ENCODE measurements at places on chromosomes 6 and 20.

DNA sequence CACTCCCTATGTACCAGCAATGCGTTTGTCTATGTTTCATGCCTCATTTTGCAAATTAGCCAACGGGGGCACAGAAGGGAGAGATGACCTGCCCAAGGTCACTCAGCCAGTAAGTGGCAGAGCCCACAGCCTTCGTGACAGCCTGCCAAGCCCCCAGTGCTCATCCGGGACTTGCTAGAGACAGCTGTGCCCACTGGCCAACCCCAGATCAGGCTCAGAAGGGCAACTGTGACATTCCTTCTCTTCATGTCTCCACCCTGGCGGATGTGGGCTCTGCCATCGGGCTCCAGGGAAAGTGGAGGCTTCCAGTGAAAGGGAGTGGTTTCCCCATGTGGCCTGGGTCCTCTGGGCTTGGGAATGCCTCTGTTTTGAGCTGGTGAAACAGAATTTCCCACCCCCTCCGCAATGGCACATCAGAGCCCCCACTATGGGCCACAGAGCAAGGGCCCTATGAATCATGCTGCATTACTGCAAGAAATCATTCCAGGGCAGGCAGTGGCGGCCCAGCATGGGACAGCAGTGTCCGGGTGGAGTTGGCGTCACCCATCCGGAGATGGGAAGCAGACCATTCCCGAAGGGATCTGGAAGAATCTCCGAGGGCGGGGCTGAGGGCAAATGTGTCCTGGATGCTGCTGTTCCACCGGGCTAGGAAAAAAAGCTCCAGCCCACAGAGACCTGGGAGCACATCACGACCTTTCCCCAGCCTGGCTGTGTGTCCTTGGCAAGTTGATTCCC is 9.1 kb downstream of the RSPO4 start:
- DNase-seq = no peak

DNA sequence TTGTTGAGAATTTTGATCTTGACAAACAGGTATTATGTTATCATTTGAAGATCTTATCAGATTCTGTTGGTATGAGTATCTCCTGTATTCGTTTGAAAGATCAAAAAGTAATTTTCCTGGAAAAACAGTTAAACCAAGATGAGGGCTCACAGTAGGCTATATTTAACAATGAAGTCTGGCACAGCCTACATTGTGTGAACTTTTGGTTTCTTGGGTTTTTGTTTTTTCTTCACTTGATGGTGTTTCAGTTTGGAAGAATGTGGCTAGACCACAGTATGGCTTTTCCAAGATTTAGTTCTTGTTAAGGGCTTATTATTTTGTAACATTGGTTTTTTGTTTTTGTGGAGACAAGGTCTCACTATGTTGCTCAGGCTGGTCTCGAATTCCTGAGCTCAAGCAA is 306.4 kb downstream of the CDKAL1 start:
- no peak for DNase-seq

GRCh38 chr6:20861481-20861880 is 327.2 kb downstream of the CDKAL1 start:
- DNase-seq = no peak

DNA sequence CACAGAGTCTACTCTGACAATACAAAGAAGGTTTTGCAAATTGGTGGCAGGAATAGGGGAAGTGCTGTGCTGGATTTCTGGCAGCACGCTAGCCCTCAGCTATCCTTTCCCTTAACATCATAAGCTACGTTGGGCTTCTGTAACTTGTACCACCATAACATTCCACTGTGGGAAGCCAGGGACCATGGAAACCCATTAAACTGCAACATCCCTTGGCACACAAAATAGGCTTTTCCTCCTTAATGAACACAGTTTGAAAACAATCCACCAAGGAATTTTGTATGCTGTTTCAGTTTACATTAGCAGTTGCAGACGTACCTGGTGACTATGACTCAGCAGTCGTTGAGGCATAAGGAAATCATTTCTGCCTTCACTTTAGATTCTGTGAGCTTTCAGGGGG is 203.9 kb upstream of the RAB32 start:
- peak; percentile 82 for DNase-seq

DNA sequence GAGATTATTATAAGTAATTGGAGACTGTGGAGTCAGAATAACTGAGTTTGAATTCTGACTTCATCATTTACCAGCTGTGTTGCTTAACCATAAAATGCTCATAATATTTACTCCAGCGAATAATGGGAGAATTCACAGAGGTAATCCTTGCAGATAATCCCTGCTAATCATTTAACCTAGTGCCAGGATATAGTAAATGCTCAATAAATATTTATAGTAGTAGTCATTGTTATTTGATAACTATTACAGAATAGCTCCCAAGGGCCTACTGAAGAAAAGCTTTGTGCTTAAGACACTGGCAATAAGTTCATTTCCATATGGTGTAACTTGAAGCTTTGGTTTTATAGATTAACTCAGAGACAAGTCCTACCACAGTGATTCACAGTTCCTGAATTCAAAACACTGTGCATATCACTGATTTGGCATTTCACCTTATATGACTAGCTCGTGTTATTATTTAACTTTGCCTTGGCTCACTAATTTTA is 208.8 kb upstream of the PLCB4 start:
- peak; percentile 89 for DNase-seq

- DNase-seq = no peak
These were observed 1136.0 kb downstream of the HACE1 start for GRCh38 chr6:103723438-103724322.

DNA sequence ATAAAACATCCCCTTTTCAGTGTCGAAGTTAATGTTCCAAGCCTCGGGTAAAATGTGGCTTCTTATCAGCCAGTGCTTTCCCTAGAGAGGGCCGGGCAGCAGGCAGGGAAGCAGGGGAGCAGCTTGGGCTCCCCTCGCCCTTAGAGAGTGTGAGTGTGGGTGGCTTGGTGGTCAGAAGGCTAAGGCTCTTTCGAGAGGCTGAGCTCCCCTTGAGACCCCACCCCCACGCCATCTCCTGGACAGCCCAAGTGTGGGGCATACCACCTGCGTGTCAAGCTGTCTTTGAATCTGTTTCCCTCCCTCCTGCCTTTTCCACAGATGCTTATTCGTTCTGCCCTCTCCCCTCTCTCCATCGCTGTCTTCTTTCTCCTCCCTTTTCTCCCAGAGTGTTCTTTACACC is 95.1 kb upstream of the FOXP4 start:
- DNase-seq = no peak

DNA sequence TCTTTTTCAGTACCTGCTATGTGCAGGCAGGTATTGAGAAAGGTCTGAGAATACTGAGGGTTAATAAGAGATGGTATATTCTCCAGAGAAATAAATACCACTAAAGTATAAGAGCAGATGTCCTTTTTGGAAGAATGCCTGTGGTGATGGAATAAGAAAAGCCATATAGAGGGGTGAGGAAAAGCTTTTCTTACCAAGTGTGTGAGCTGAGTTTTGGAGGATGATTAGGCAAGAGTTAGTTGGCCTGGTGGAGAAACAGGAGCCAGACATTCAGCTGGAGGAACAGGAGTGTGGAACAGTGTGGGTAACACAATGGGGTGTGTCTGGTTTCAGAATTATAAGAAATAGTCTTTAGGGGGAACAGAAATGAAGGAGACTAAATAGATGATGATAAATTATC is 19.9 kb downstream of the ZNF451 start:
- DNase-seq = no peak

DNA sequence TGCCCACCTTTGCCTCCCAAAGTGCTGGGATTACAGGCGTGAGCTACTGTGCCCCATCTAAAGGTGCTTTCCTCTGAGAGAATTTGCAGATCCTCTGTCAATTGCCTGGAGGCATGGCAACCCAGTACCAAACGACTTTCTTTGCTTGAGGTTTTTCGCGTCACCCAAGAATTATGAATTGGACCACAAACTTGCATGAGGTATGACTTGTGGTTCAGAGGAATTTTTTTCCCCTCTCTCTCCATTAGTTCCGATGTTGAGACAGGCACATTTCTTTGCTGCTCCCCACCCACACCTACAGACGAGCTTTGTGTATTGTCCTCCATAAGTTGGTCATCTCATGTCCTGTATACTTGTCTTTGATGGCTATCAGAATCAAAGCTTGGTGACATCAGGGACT is 11.8 kb upstream of the SCAF8 start:
- DNase-seq = peak; percentile 19

DNA sequence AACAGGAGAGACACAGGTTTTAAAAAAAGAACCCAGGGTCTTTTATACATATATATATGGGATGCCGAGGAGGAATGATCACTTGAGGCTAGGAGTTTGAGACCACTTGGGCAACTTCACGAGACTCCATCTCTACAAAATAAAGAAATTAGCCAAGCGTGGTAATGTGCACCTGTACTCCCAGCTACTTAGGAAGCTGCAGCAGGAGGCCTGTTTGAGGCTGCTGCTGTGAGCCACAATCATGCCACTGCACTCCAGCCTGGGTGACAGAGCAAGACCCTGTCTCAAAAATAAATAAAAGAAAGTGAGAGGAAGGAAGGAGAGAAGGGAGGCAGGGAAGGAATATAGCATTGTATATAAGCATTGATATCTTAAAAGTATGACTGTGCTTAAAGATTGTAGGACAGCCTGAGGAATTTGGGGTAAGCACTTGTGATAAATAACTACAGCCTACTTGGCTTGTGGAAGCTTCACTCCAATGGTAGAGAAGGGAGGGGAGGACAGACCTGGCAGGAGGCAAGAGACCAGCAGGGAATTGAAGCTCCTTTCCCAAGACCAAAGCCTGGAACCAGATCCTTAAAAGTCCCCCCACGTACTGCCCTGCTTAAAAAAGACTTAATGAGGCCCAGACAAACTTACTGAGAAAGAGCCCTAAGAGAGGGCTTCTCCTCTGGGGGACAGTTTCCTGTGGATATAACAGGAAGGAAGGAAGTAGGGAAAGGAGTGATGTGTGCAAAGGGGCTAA is 2.5 kb upstream of the SNTA1 start:
- no peak for DNase-seq

DNA sequence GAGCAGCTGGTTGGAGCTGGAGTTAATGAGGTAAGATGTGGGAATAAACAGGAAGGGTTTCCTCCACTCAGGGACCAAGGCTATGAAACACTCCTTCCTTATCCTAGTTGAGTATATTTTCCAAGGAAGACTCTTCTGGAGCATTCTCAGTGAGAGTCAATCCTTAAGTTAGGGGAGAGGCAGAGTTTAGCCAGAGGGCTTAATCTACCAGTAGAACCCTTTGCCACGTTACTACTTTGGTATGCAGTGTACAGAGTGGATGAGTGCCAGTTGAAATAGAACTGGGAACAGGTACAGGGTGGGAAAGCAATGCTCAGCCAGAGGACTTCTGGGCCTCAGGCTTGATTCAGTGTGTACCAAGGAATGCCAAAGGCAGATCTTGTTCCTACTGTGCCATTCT is 114.3 kb downstream of the UBE3D start:
- DNase-seq = no peak

DNA sequence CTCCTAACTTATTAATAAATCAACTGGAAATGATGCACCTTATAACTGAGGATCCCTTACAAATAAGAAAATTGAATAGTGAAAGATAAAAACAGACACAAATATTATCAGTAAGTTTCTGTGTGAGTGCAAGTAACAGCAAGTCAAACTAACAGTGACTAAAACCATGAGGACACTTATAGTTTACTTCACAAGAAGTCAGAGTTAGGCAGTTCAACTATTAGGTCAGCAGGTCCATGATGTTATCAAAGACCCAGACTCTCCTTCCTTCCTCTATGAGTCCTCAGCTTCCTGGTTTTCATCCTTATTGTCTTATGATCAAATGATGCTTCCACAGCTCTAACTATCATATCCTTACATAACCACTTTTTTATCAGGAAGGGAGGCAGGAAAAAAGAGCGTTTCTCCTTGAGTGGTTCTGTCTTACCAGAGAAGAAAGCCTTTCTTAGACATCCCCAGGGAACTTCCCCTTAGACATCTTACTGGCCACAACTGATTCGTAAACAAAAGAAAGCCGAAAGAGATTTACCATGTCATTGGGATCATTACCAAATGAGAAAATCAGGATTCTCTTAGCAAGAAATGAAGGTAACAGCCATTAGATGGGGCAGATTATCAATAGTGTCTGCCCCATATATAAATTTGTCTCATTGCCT is 114.3 kb upstream of the LRFN2 start:
- no peak for DNase-seq

GRCh38 chr6:10424040-10424439 is 9.2 kb upstream of the TFAP2A start:
- DNase-seq = no peak

- DNase-seq = no peak
These were observed 58.0 kb downstream of the MYH7B start for GRCh38 chr20:35013421-35014411.

DNA sequence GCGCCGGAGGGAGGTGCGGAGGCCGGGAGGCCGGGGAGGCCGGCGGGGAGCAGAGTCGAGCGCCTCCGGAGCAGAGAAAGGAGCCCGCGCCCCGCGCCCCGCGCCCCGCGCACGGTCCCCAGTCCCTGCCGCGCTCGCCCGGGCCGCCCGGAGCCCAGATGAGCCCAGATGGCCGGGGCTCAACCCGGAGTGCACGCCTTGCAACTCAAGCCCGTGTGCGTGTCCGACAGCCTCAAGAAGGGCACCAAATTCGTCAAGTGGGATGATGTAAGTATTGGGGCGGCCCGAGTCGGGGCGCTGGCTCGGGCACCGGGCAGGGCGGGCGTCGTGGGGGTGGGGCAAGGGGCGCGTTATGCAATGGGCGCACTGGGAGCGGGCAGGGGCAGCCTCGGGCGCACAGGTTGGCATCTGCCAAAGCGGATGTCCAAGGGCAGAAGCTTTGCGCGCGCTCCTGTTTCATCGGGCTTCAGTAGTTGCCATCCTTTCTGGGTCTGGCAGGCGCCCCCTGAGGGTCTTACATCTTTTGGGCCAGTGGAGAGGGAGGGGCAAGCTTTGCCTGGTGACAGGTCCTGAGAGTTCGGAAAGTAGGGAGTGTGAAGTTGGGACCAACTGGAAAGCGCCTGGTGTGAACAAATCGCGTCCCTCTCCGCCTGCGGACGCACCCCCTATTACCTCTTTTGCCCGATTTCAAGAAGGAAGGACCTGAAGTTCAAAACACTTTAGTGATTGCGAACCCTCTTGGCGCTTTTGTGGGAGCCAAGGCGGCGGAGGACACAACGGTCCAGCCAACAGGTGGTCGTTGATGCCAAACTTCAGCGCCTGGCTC is 631 bp downstream of the PLCB1 start:
- peak; percentile 10 for DNase-seq

GRCh38 chr20:4341804-4342485 is 326.6 kb upstream of the RNF24 start:
- DNase-seq = no peak

DNA sequence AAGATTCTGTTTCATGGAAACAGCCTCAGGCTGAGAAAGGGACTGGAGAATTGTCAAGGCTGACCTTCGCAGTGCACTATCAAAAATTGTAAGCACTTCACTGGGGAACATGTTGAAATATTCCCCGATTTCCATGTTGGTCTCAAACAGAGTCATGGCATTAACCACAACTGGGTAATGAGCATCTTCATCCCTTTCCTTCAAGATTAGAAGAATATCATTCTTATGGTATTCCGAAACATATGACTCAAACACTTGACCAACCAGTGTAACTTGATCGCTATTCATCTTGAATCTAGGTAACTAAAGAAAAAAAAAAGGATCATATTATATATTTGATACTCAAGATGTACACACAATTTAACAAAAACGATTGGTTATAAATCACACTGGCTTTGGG is 3.5 kb downstream of the MCM9 start:
- no peak for DNase-seq

Data from Caki2 (cell line).